SJSA1 (cell line): ENCODE measurements at places on chromosomes 3 and 15. TPM values are rescaled to one million over a fixed set of nuclear protein-coding genes. Genes with fewer than 3 reads are reported as not detected.

The SNTN gene
- not detected in 2 replicates for total RNA-seq

The GOLGA6L7 gene
- total RNA-seq = not detected in 2 replicates

The CPLX3 gene
- total RNA-seq = 0.13 TPM in 1 of 2 replicates, not detected in the other

The HERC2 gene
- 31.8 and 40.0 TPM in 2 replicates for total RNA-seq

The PODXL2 gene
- total RNA-seq = 0.94 and 2.6 TPM in 2 replicates

The CGNL1 gene
- 3.2 and 3.8 TPM in 2 replicates for total RNA-seq

The SCAANT1 gene
- not detected in 2 replicates for total RNA-seq

The ALAS1 gene
- 26.6 and 44.8 TPM in 2 replicates for total RNA-seq

The PRKCD gene
- 0.03 and 1.00 TPM in 2 replicates for total RNA-seq

The COX5A gene
- total RNA-seq = 66.8 and 78.8 TPM in 2 replicates

The ASB14 gene
- total RNA-seq = not detected in 2 replicates

The CYP19A1 gene
- total RNA-seq = not detected in 2 replicates

DNA sequence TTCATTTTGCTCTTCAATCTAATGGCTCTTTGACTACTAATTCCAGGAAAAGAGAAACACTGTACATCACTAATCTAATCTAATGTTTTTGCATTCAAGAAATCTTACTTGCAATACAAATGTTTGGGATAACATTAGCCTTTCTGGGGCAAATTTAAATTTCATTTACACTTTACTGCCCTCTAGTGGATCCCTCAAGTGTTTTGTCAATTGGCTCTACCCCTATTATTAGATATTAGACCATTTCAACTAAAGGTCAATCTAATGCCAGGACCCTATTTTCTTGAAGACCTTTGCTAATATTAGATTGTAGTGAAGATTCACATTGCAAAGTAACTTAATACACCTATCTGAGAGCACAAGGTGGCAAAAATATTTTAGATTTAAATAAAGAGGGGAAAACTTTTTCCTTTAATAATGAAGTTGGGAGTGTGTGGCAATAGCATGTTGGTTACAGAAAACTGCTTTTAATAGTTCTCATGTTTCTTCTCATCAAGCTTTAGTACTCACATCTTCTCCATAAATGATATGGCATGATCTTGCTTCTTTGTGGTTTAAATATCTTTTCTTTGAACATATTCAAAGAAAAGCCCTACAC, 5.0 kb downstream of the C2CD4A start:
- no peak for DNase-seq

- DNase-seq = no peak
These were observed 1136.7 kb downstream of the TUSC7 start for GRCh38 chr3:117846238-117846637.

DNA sequence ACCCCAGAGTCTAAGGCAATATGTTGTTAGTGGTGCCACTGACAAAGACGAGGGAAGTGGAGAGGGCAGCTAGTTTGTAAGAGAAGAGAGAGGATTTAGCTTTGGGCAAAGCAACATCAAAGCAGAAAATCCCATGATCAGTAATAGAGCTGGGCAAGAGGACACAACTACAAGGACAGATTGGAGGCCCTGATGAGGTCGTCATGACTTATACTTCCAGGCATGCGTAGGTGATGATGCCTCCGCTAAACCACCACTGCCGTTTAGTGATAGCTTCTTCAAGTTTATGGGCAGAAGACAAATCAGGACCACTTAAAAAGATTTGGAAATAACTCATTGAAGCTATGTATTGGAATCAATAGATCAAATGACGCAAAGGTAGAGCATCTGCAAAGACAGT, 2.6 kb downstream of the HRG start:
- DNase-seq = no peak

DNA sequence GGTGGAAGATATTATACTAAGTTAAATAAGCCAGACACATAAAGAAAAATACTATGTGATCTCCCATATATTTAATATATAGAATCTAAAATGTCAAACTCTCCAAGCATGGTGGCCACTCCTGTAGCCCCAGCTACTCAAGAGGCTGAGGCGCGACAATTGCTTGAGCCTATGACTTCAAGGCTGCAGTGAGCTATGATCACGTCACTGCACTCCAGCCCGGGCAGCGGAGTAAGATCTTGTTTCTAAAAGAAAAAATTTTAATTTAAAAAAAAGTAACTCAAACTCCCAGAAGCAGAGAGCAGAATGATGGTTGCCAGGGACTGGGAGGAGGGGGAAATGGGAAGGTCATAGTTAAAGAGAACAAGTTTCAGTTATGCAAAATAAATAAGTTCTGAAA, 13.3 kb downstream of the RAB27A start:
- no peak for DNase-seq

DNA sequence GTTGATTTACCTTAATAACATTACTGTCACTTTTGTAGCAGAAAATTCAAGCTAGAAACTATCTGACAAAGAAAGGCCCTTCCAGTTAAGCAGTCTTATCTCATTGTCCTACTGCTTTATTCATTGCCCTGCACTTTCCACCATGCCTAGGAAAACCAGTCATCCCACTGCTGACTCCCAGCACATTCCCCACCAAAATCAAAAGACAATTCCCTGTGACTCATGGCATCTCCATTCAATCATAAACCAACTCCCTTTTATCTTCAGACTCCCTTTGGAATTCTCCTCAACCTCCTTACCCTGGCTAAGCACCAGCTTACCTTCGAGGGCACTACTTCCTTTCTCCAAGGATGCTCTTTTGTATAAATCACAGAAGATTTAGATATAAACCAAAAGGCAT, 184.3 kb downstream of the PLCH1 start:
- DNase-seq = peak; percentile 52

DNA sequence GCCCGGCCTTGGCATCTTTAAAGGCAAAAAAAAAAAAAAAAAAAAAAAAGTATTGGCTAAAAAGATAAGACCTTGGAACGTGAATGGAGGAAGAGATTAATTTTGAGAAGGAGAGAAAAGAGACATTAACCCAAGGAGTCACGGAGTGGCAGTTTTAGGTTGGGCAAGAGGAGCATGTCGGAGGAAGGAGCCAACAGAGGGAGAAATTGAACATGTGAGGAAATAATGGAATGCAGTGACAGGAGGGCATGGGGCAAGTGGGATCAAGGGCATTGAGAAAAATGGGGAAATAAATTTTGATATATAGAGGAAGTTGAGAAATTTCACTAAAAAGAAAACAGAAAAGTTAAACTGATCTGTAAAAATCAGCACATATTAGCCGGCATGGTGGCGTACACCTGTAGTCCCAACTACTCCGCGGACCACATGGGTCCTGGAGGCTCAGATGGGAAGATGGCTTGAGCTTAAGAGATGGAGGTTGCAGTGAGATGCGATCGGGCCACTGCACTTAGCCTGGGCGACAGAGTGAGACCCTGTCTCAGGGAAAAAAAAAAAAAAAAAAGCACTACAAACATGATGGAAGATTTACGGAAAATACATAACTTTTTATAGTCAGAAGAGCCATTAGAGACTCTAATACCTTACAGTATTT, 1.2 kb downstream of the HAUS2 start:
- DNase-seq = no peak

DNA sequence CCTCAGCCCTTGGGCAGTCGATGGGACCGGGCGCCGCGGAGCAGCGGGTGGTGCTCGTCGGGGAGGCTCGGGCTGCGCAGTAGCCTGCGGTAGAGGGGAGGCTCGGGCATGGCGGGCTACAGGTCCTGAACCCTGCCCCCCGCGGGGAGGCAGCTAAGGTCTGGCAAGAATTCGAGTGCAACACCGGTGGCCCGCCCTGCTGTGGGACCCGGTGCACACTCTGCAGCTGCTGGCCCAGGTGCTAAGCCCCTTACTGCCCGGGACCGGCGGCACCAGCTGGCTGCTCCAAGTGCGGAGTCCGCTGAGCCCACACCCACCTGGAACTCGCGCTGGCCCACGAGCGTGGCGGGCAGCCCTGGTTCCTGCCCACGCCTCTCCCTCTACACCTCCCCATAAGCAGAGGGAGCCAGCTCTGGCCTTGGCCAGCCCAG, 377.7 kb upstream of the RBMS3 start:
- DNase-seq = no peak

- no peak for DNase-seq
These were observed 8.1 kb downstream of the CFAP100 start for GRCh38 chr3:126402666-126403302.

DNA sequence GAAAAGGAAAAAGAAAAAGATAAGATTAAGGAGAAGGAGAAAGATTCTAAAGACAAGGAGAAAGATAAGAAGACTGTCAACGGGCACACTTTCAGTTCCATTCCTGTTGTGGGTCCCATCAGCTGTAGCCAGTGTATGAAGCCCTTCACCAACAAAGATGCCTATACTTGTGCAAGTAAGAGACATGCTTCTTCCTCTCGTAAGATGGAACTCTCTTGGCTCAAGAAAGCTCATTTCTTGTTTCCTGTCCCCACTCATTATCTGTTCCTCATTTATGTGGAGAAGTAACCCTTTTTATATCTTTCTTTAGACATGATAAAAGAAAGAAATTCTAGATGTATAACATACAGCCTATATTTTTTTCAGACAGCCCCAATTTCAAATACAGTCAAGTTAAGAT, 101.4 kb downstream of the KLHL25 start:
- no peak for DNase-seq

DNA sequence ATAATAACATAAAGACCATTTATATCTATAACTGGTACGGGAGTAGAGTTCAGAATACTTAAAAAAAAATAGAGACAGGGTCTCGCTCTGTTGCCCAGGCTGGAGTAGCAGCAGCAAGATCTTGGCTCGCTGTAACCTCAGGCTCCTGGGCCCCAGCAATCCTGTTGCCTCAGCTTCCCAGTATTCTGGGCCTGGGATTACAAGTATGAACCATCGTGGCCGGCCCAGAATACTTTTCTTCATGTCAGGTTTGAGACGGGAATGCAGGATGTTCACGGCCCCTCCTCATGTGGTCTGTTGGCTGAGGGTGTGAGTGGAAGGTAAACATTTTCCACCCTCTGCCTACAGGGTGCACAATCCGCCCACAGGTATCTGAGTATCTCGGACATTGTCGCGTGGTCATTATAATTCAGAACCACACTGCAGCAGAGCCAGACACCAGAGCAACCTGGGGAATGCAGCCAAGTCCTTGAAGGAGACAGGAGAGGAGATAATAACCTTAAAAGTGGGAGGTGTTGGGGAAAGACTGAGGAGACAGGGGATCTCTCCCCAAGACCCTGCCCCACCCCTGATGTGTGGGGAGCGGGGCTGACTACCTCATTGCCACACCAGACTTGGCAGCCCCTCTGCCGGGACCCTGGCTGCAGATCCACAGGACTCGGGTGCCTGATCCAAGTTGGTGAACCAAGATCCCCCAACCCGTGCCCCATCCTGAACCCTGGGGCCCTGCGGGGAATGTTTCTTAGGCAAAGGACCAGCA, 106.8 kb downstream of the ADCY5 start:
- no peak for DNase-seq

GRCh38 chr3:107213044-107213669, 164.1 kb upstream of the CCDC54 start:
- DNase-seq = no peak

DNA sequence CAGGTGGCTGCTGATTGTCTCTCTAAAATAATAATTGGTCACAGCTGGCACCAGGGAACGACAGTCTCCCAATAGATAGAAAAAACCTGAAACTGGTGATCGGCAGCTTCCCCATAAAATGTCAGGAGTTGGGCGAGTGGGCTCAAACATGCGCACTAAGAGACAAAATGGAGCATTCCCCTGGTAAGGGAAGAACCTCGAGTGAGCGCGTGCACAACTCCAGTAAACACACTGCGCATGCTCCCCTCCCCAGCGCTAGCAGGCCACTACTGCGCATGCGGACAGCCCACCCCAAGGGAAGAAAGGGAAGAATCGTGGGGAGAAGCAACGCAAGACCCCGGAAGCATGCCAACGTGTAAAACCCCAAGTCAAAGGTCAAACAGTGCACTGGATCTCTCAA, 7.7 kb upstream of the STARD5 start:
- no peak for DNase-seq

GRCh38 chr3:107275511-107275910, 101.7 kb upstream of the CCDC54 start:
- DNase-seq = no peak

DNA sequence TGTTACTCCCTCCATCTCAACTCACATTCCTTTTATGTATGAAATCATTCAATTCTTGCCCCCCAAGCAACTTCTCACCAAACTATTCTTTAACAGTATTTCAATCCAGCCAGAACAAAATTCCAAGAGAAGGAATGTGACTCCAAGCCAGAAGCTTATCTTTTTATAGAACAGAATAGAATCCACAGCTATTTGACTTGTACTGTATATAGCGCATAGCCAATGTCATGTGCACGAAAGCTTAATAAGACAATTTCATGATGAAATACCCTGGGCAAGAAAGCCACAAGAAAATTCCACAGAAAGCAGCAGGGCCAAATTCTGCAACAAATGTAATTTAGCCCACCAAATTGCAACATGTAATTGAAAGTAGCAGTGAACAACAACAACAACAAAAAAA, 127.6 kb upstream of the UBE2E2 start:
- no peak for DNase-seq

- no peak for DNase-seq
These were observed 1.0 kb downstream of the ILDR1 start for GRCh38 chr3:122021037-122021436.

DNA sequence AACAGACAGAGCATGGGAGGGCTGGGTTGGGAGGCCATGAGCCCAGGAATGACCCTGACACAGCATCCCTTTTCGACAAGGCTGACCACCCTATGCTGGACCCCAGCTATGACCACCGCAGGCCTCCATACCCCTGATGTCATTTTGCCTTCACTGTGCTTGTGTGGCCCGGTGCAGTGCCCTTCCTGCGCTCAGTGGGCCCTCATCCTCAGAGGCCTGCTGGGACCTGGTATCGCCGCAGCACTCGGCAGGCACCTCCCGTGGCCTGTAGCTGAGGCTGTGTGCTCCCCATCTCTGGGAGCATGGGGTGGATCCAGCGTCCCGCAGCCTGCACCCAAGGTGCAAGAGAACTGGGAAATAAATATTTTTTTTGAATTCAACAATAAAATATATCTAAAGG, 73.1 kb upstream of the MEF2A start:
- DNase-seq = no peak

DNA sequence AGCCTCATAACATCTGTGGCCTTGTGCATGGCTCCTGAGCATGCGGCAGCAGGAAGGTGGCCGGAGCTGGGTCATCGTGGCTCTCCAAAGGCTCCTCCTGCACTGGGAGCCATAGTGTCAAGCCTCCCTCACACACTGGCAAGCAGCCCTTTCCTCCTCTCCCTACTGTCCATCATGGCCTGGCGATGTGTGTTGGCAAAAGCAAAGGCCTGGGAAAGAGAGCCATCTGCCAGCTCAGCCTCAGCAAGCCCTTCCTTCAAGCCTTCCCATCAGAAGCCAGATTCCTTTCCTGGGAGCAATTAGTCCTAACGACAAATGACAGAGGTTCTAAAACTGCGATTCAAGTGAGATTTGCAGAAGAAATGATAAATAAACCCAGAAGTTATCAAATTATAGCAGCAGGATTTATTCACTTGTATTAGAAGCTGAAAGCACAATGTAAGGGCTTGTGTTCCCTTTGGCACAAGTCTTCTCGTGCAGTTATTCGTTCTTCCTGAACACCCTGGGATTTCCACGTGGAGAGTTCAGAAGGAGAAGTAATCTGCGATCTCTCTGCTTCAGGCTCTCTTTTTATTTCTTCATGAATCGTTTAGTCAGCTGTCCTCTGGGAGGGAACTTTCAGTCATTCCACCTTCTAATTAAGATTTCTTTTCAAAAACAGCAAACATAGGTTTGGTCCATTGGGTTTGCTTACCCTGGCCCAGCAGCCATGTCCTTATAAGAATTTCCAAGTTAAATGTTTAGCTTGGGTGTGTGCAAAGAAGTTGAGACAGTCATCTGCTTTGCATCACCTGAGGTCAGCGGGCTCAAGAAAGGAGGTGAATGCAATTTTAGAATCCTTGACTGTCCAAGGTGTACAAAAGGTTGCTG, 110.3 kb upstream of the TMC3 start:
- DNase-seq = no peak
